Glomerular endothelial cell (primary cell): ENCODE measurements at places on chromosomes 1 and 21. TPM values are rescaled to one million over a fixed set of nuclear protein-coding genes. Genes with fewer than 3 reads are reported as not detected.
A peak's percentile ranks its signal among the peaks of the same experiment; 100 is the strongest.

Gene JAM2
- 8.0 and 8.5 TPM in 2 replicates for total RNA-seq

DNA sequence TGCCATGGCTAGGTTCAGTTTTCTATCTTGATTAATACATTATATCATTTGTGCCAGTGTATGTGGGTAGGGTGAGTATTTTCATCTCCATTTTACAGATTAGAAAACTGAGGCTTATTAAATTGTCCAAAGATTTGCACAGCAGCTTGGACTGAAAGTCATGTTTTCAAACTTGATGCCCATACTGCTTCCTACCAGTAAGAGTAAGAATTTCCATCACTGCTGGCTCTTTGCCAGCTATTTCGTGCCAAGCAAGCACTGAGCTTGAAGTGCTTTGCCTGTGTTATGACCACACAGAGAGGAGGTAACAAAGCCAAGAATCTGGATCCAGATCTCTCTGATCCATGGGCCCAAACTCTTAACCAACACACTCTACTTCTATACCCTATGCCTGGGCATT is 295.0 kb downstream of the VAV3 start:
- DNase-seq, result no peak

- DNase-seq, result peak; percentile 14
Measured at GRCh38 chr21:34582506-34583150, 32.3 kb downstream of the RCAN1 start.

GRCh38 chr1:203526130-203526529 is 32.2 kb downstream of the OPTC start:
- DNase-seq, result no peak

GRCh38 chr21:45780647-45781046 is 137.1 kb downstream of the PCBP3 start:
- DNase-seq, result no peak

GRCh38 chr1:228077565-228078330 is 4.8 kb upstream of the ARF1 start:
- DNase-seq, result no peak

- no peak for DNase-seq
Measured at GRCh38 chr1:38090796-38091195, 44.2 kb upstream of the POU3F1 start.

- DNase-seq, result no peak
Measured at GRCh38 chr1:200795156-200795555, 56.5 kb downstream of the CAMSAP2 start.

DNA sequence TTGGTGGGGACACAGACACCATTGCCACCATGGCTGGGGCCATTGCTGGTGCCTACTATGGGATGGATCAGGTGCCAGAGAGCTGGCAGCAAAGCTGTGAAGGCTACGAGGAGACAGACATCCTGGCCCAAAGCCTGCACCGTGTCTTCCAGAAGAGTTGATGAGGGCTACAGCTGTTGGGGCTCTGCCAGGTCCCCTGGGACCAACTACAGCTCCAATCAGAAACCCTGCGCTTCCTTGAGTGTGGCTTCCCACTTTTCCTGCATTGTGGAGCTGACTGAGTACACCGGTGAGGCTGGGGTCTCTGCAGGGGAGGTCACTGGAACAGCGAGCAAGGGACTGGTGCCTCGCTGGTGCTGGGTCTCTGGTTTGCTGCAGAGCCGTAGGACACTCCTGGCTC is 4.5 kb downstream of the ADPRS start:
- no peak for DNase-seq

- DNase-seq, result no peak
Measured at GRCh38 chr1:117098287-117098890, 23.2 kb downstream of the TRIM45 start.

- peak; percentile 10 for DNase-seq
Measured at GRCh38 chr1:89310505-89310904, 37.8 kb upstream of the GBP5 start.

Gene PLXNA2
- 142 and 181 TPM in 2 replicates for total RNA-seq

DNA sequence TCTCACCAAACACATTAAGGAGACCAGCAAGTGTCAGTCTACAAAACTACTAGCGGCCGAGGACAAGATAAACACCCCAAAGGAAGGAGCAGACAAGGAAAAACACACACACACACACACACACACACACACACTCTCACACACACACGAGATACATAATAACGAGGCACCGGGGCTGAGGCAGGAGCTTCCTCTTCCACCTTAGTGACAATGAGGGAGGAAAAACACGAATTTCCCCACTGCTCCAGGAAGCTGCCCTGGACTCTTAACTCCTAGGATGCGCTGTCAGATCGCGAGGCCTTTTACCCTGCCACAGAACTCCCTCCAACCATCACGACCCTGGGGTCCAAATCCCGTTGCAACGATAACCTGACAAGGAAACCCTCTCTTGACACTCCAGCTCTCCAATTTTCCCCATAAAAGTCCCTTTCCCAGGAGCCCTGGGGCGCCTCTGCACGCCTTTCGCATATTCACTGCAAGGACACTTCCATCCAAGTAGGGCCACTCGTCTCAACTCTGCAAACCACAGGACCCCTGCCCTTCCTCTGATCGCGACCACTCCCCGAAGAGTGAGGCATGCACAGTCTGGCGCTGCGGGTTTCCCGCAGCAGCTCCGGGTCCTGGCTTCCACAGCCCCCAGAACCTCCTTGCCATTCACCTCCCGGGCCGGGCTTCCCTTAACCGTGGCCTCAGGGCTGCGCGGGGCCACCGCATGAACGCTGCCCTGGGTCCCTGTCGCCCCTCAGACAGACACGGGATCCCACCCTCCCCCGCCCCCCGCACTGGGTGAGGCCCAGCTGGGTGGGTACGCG is 581 bp downstream of the ETV3 start:
- DNase-seq, result no peak
